HepG2 (cell line): ENCODE measurements at places on chromosomes 11 and 22. TPM values are rescaled to one million over a fixed set of nuclear protein-coding genes. Genes with fewer than 3 reads are reported as not detected.

DNA sequence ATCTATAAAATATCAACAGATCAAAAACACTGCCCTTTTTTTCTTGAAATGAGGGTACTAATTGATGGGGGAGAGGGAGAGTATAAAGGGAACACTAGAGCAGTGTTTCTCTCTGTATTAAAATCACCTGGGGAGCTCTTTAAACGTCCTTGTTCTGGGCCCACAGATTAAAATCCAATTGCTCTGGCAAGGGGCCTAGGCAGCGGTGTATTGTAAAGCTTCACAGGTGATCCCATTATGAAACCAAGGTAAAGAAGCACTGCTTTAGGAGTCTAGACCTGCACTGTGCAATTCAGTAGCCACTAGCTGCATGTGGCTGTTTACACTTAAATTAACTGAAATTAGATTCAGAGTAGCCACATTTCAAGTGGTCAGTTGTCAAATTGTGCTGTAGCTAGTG, 3.0 kb downstream of the AQP11 start:
- H3K4me1 ChIP-seq: peaks cover 52% of the 10 kb centered on the region
- no peaks in the 10 kb centered on the region for H3K27me3 ChIP-seq
- DNase-seq: no peak
- peak overlapping the region; percentile 33 for H3K27ac ChIP-seq

- DNase-seq: no peak
- no peaks in the 10 kb centered on the region for H3K4me1 ChIP-seq
- H3K36me3 ChIP-seq: peaks cover 52% of the 10 kb centered on the region
- H3K27me3 ChIP-seq: no peaks in the 10 kb centered on the region
Measured at GRCh38 chr11:120424185-120424969, 87.2 kb upstream of the GRIK4 start.

GRCh38 chr11:119092880-119093842, 8.5 kb downstream of the HMBS start:
- peaks cover 38% of the 10 kb centered on the region for H3K4me1 ChIP-seq
- peak overlapping the region; percentile 78 for H3K27ac ChIP-seq
- peak overlapping the region; percentile 91 for H3K4me3 ChIP-seq
- DNase-seq: peak; percentile 43
- no peaks in the 10 kb centered on the region for H3K27me3 ChIP-seq

GRCh38 chr22:46363611-46364321, 28.3 kb downstream of the TRMU start:
- no peak for DNase-seq
- H3K4me3 ChIP-seq: no peak overlapping the region
- H3K36me3 ChIP-seq: no peaks in the 10 kb centered on the region

DNA sequence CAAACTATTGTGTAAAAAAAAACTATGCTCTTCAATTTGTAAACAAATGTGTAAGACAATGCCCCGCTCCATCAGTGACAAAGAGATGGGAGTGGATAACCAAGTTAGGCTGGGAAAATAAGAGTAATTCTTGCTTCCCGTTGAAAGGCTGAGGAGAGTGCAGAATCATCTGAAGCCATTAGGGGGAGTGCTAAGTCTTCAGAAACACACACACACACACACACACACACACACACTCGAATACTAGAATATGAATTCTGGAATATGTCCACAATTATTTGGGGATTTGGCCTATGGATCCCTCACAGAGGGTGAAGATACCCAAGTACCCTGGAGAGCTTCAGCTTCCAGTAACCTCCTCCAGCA, 27.8 kb upstream of the ROBO3 start:
- H3K4me1 ChIP-seq: peaks cover 32% of the 10 kb centered on the region
- no peak overlapping the region for H3K27ac ChIP-seq
- H3K4me3 ChIP-seq: no peak overlapping the region
- no peaks in the 10 kb centered on the region for H3K36me3 ChIP-seq
- DNase-seq: peak; percentile 58

- no peaks in the 10 kb centered on the region for H3K27me3 ChIP-seq
- no peak overlapping the region for H3K4me3 ChIP-seq
- no peaks in the 10 kb centered on the region for H3K36me3 ChIP-seq
- no peak for DNase-seq
Measured at GRCh38 chr22:26725012-26725676, 67.8 kb downstream of the MIAT start.

DNA sequence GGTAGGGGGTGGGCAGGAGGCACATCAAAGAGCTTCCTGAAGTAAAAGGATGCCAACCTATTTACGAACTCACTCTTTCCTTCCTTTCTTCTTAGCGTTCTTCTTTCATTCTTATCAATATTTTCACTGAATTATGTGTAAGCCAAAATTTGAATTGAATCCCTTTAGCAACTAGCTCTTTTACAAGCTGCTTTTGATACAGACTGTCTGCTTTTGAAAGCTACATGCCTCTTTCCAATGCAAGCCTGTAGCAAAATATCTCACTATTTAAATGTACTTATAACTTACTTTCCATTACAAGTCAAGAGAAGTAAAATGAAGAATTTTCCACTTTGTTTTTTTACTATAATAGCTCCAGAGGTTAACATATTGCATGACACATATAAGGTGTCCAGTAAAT, 186.6 kb downstream of the NXPE2 start:
- no peaks in the 10 kb centered on the region for H3K27me3 ChIP-seq
- no peaks in the 10 kb centered on the region for H3K36me3 ChIP-seq
- H3K4me3 ChIP-seq: no peak overlapping the region

- H3K36me3 ChIP-seq: no peaks in the 10 kb centered on the region
- no peak overlapping the region for H3K27ac ChIP-seq
Measured at GRCh38 chr11:13304655-13305335, 27.2 kb downstream of the BMAL1 start.

- peaks cover 4% of the 10 kb centered on the region for H3K27me3 ChIP-seq
- H3K4me3 ChIP-seq: no peak overlapping the region
- no peak for DNase-seq
- H3K27ac ChIP-seq: no peak overlapping the region
- no peaks in the 10 kb centered on the region for H3K4me1 ChIP-seq
Measured at GRCh38 chr11:120027546-120028180, 110.2 kb downstream of the TRIM29 start.

DNA sequence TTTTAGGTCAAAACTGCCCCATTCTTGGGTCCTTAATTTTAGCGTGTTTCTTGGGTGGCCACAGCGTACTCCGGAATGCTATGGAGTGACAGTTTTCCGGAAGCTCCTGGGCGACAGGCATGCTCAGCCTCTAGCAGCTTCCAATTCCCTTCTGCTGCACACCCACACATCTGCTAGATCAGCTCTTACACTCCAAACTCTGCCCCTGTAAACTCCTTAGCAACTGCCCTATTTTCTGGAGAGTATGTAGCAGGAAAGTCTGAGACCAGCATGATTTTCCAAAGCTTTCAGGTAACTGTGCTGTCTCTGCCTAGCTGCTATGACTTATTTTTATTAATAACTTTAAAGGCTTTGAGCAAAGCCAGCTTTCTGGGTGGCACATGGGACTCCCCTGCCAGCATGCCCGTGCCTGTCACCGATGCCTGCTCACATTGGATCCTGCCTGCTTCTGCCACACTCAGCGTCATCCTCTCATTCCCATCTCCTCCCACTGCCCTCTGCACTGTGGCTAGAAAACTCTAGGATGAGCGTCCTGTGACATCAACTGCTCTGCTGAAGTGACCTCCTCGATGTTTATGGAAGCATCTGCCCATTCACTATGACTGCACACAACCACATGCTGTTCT, 17.3 kb downstream of the TOLLIP start:
- H3K4me3 ChIP-seq: no peak overlapping the region
- H3K27ac ChIP-seq: no peak overlapping the region
- H3K36me3 ChIP-seq: peaks cover 62% of the 10 kb centered on the region; the same call in 2 of the 3 replicates

The ACRV1 gene
- total RNA-seq: not detected in 2 replicates

The POU2AF2 gene
- not detected in 2 replicates for total RNA-seq

The PRG2 gene
- not detected in 2 replicates for total RNA-seq
